ENCODE measurements at places on chromosomes 12 and 14. TPM values are rescaled to one million over a fixed set of nuclear protein-coding genes. Genes with fewer than 3 reads are reported as not detected.

KCNMB4 gene
- total RNA-seq: 1.5 TPM

DNA sequence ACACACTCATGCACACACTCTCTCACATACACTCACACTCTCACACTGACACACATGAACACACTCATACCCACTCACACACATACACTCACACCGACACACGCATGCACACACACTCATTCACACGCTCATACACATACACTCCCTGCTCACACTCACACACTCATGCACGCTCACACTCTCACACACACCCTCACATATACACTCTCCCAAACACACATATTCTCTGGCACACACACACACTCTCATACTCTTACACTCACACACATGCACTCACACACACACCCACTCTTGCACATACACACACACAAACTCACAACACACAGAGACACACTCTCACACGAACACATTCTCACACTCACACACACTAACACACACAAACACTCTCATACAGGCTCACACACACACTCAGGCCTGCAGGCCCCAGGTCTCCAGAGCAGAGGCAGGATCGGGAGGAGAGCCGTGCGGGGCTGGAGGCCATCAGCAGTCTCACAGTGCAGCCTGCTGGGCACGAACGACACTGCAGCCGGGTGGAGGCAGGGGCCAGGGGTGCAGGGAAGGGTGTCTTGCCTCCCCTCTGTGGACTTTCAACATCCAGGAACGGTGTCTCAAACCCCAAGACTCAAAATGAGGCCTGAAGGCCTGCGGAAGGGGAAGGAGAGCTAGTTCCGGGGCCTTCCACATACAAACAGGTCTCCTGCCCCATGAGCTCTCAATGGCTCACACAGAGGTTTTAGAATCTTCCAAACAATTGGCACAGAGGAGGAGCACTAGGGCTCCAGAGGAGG is 148.7 kb downstream of the ANO2 start:
- DNase-seq: peak; percentile 29

SLC10A1 gene
- not detected for total RNA-seq

DNA sequence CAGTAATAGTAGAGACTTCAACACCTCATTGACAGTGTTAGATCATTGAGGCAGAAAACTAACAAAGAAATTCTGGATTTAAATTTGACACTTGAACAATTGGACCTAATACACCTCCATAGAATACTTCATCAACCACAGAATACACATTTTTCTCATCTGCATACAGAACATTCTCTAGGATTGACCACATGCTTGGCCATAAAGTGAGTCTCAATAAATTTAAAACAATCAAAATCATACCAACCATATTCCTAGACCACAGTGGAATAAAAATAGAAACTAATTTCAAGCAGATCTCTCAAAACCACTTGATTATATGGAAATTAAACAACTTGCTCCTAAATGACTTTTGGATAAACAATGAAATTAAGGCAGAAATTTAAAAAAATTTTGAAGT is 82.3 kb downstream of the SLC38A4 start:
- no peak for DNase-seq

AP1G2 gene
- total RNA-seq: 174 TPM

OR11H12 gene
- total RNA-seq: not detected

DNA sequence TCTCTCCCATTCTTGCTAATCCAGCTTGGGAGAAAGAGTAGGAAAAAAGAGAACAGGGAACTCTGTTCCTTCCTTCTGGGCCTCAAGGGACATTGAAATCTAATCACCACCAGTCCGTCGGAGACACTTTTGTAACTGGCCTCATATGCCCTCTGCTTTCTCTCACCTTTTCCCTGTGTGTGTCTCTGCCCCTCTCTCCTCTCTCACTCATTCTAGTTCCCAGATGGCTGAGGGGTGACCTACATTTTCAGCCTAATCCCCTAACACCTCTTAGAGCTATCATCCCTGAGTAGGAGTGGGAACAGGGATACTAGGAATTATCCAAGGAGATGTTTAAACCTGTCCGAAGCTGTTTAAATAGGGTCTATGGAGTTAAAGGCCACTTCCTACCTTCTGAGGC is 8.9 kb upstream of the PCK2 start:
- no peak for DNase-seq

GRCh38 chr12:13941258-13942249 is 39.8 kb downstream of the GRIN2B start:
- DNase-seq: peak; percentile 66

GRCh38 chr12:5570416-5570815 is 138.5 kb downstream of the NTF3 start:
- DNase-seq: no peak

GRCh38 chr14:100605230-100605629 is 18.0 kb upstream of the BEGAIN start:
- no peak for DNase-seq

GRCh38 chr14:104115691-104116287 is 22.6 kb upstream of the KIF26A start:
- peak; percentile 28 for DNase-seq

DNA sequence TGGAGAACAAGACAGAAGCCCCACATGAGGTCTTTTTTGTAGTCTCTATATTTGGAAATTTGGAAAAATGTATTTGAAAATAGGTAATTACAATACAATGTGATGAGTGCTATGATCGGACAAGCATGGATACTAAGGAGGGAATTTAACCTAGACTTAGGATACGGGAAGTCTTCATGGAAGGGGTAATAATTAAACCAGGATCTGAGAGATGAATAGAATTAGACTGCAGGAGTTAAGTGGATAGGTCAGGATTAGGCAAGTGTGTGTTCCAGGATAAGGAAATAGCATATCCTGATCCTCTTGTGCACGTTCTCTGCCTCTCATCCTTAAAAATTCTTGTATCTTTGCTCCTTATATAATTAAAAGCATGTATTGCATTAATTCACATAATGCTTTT is 223.3 kb upstream of the PRICKLE1 start:
- no peak for DNase-seq

TMBIM6 gene
- 918 TPM for total RNA-seq

- no peak for DNase-seq
Measured at GRCh38 chr12:124347805-124348658, 53.1 kb downstream of the RFLNA start.

DNA sequence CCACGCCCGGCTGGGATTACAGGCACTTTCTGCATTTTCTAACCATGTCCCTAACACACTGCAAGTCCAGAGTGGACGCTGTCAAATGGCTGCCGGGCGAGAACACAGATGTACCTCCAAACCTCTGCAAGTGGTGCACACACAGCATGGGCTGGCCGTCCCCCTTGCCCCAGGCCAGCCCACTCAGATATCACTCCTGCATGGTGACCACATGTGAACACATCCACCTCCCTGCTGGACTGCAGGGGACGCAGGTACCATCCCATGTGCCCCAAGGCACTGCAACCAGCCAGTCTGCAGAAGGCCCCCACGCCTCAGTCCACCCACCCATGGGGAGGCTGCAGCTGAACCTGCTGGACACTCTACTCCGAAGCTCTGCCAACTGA is 14.0 kb downstream of the BRF1 start:
- DNase-seq: no peak
